Stimulated activated CD4-positive, alpha-beta T cell treated with anti-CD3 and anti-CD28 coated beads, TNF-alpha, amount 100 ng/mL, for 4 hours (primary cell): ENCODE measurements at places on chromosomes 4 and X.

- DNase-seq: no peak
Measured at GRCh38 chr4:80101071-80101791, 28.2 kb upstream of the ANTXR2 start.

DNA sequence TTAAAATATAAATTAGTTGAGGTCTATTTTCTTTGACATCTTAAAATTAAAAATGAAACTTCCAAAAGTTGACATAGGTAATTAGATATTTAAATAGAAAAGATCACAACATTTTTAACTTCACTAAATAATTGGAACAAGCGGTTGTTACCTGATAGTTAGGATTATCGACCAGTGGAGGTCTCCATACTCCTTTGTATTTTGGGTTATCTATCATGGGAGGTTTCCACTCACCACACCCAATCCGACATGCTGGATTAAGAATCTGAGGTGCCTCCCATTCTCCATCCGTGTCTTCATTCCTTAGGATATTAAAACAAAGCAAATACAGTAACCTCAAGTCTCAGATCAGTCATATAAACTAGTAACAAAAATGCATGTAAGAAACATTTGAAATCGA, 22.2 kb downstream of the SCOC start:
- no peak for DNase-seq

DNA sequence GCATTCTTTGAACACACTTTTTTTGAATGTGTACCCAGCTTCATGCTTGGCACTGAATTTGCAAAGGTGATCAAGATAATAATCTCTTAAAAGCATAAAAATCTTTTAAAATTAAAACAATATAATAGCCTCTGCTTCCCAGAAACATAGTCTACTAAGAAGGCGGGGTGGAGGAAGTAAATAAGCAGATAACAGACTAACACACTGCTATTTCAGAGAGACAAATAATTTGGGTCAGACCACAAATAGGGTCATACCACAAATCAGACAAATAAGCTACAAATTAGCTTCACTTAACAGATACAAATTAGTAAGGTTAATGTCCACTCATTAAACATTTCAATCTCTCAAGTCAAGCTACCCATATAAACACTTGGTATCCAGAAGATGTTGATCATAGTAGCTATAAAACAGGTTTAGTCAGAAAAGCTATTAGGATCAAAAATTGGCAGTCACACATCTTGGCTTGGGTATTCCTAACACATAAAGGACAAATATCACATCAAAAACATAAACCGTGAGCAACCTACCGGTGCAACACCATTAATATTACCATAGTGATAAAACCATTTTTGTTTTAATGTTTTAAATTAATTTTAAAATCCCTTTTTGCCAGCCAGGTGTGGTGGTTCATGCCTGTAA, 47.3 kb downstream of the PPP3CA start:
- no peak for DNase-seq

DNA sequence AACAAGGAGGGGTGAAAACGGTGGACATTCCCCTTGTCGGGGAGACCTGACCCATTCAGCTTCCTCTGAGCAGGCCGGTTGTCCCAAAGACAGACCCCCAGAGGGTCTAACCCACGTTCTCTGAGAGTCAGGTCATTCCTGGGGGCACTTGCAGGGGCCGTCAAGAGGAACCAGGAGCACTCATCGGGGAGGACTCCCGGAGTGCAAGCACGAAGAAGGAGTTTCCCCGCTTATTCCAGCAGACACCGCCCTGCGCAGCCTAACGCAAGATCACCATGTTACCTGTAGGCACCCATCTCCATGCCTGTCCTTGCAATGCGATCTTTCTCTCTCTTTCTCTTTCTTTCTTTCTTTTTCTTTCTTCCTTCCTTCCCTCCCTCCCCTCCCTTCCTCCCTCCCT, 154.2 kb downstream of the SHOX start:
- no peak for DNase-seq

DNA sequence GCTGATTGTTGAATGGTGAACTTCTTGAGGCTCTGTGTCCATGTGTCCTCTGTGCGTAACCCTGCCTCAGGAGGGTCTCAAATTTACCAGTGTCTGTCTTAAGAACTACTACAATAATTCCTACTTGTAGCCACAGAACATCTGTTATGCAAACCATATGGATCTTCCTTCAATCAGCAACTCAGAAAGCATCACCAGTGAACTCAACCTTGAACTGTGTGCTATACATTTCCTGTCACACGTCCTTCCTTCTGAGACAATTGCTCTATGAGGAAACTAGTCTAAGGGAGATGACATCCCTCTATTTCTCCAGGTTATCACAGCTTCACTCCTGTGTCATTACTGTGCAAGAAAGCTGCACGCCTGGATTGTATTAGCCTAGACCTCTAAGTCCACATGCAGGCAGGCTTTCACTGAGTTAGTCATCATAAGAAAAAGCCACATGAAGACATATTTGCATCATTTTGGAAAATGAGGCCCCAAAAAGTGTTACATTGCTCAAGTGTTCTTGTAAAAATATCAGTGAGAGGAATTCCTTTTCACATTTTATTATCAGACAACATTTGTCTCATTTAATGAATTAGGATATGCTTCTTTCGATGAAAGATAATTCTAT, 157.8 kb downstream of the AFF2 start:
- DNase-seq: no peak

- no peak for DNase-seq
Measured at GRCh38 chr4:56260320-56260719, 127.0 kb downstream of the AASDH start.

GRCh38 chrX:48992341-48992740, 9.7 kb downstream of the GRIPAP1 start:
- no peak for DNase-seq

DNA sequence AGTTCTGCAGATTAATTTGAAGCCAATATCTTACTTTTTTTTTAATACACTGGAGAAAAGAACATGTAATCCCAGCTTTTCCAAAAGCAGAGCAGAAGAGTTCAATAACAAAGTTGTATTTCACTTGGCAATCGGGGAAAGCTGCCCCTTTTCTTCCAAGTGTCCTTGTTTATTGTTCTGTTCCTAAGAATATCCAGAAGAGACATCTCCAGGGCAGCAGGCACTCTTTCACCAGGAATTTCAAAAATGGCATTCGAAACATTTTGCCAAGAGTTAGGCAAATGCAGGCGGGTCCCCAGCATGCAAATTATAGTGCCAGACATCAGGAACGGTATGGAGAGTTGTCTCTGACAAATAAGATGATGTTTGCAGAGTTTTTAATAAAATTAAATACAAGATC, 494.5 kb downstream of the BCOR start:
- no peak for DNase-seq

- no peak for DNase-seq
Measured at GRCh38 chr4:138796761-138797160, 218.8 kb upstream of the NOCT start.

DNA sequence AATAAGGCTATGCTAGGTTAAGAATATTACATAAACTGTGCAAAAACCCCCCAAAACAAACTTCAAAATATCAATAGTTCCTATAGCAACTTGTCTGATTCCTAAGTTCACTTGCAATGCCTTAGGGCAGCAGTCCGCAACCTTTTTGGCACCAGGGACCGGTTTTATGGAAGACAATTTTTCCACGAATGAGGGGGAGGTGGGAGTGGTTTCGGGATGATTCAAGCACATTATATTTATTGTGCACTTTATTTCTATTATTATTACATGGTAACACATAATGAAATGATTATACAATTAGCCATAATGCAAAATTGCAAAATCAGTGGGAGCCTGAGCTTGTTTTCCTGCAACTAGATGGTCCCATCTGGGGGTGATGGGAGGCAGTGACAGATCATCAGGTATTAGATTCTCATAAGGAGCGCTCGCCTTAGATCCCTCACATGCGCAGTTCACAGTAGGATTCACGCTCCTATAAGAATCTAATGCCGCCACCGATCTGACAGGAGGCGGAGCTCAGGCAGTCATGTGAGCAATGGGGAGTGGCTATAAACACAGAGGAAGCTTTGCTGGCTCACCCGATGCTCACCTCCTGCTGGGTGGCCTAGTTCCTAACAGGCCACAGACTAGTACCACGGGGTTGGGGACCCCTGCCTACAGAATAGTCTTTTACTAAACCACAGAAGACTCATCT, 39.7 kb downstream of the ACOX3 start:
- no peak for DNase-seq

DNA sequence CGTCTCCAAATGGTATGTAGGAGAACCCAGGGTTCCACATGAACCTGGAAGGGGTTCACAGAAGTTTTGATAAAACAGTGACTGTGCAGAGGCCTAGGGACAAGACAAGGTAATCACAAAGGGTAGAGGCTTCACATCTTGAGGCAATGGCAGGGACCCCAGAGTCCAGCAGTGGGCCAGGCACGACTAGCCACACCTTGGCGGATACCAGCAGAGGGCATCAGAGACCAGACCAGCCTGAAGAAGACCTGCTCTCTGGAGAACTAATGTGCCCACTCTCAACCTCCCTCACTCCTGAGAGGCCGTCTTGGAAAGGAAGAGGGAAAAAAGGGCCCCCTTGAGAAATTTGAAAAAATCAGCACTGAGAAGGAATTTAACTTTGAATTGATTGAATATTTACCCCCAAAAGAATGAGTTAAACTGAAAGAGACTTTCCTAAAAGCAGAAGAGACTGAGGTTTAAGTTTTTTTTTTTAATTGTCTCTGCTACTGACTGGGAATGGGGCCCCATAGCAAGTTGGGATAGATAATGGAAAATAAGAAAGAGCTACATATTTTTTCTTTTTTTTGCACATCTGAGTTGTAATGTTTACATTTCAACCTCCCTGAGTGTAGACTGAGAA, 243.8 kb upstream of the JADE1 start:
- DNase-seq: no peak

GRCh38 chrX:103396186-103396585, 19.8 kb downstream of the BEX3 start:
- DNase-seq: no peak

- DNase-seq: no peak
Measured at GRCh38 chr4:7399440-7400234, 35.1 kb downstream of the PSAPL1 start.

- no peak for DNase-seq
Measured at GRCh38 chrX:86806786-86807185, 658.5 kb downstream of the DACH2 start.

DNA sequence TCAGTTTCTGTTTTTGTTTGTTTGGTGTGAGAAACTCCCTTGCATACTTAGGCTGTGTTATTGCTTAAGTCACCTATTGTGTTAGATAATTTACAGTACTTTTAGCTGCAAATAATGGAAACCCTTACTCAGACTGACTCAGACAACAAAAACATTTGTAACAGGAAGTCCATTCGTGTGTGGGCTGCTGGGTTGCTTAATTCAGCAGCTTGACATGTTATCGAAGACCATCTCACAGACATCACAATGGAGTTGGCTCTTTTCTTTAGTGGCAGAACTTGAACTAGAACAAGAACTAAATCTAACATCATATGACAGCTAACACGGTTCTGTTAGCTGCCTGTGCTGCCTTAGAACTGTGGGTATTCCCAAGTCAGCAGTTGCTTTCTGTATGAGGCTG, 9.9 kb upstream of the GABRE start:
- DNase-seq: no peak

DNA sequence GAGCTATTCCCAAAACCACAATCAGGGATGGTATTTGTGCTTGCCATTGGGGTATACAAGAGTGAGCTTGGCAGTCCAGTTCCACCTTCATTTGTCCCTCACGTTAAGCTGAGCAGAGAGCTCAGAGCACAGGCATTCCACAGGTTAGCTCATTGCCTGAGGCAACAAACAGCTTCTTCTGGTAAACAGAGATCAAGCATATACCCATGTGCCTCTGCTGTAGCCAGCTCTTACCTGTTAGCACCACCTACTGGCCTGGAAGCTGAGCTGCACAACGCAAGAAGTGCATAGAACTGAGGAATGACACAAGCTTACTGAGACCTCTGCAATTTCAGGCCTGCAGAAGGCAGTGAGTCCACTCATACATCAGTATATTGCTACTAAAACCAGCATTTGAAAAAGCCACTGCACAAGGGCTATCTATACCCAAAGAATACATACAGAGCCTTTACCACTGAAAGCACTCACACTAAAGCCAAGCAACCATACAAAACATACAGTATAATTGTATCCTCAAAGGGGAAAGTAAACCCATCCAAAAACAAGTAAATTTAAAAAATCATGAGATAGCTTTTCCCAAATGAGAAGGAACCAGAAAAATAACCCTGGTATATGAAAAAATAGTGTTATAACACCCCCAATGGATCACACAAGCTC, 258.3 kb upstream of the GABRA2 start:
- DNase-seq: no peak

GRCh38 chr4:118282692-118283091, 70.1 kb downstream of the PRSS12 start:
- no peak for DNase-seq

DNA sequence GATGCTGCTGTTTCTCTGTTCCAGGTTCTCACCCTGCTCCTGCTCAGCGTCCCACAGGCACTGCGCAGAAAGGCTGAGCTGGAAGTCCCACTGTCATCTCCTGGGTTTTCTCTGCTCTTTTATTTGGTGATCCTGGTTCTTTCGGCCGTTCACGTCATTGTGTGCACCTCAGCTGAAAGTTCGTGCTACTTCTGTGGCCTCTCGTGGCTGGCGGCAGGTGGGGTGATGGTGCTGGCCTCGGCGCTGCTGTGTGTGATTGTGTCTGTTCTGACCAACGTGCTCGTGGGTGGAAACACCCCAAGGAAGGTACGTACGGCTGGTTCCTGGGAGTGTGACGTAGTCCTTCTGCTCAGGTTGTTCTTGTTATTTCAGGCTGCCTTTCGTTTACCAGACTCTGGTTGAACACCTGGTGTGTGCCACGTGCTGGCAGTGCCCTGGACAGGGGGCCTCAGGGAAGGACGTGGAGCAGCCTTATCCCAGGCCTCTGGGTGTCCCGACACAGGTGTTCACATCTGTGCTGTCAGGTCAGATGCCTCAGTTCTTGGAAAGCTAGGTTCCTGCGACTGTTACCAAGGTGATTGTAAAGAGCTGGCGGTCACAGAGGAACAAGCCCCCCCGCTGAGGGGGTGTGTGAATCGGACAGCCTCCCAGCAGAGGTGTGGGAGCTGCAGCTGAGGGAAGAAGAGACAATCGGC, 22.8 kb downstream of the PIGG start:
- DNase-seq: no peak

GRCh38 chr4:183995570-183995969, 90.5 kb downstream of the STOX2 start:
- no peak for DNase-seq

- DNase-seq: no peak
Measured at GRCh38 chrX:103846386-103846785, 14.3 kb upstream of the RAB9B start.

DNA sequence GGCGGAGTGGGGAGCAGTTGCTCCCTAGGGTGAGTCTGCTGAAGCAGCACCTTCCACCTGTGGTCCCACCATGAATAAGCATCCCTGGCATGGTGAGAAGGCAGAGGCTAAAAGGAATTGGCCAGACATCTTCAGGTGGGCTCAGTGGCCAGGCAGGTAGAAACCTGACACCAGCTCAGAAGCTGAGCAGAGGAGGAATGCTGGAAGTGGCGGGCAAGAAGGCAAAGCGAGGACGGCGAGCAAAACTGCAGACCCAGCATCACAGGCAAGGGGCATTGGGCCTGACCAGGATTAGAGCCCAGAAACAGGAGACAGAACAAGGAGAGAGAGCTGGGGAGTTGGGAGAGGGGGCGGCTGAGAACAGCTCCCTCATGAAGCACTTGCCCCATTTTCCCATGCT, 25.3 kb downstream of the TSC22D3 start:
- no peak for DNase-seq
